ENCODE measurements at places on chromosomes 16 and 17.

- DNase-seq, result no peak
Observed at GRCh38 chr17:40326832-40327199, 17.8 kb downstream of the RARA start.

DNA sequence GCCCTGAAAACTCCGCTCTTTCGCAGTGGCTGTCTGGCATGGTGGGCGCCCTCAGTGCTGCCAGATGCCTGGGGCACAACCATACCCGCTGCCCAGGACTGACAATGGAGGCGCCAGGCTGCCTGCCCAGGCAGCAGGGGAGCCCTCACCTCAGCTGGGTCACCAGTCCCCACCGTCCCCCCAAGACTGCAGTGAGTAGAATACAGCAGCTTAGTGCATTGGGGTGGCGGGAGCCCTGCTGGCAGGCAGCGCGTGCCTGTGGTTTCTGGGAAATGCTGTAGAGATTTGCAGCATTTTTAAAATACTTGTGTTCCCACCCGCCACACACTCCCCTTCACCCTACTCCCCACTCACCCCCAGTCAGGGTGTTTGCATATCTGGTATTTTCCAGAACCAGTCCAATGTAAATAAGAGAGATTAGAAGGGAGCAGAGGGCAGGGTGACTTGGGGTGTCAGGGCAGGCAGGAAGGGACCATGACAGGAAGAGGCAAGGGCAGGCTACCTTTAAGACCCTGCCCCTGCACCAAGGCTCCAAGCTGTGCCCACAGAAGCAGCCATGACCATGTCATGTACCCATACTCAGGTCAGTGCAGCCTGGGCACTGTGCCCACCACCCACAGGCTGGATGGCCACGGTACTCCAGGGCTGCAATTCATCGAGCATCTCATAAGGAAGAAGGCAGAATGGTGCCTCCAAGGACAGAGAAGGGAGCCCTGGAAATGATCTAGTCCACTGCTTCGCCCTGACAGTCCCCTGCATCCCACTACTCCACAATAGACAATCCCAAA lies 21.5 kb downstream of the MYO18A start:
- peak; percentile 63 for DNase-seq

DNA sequence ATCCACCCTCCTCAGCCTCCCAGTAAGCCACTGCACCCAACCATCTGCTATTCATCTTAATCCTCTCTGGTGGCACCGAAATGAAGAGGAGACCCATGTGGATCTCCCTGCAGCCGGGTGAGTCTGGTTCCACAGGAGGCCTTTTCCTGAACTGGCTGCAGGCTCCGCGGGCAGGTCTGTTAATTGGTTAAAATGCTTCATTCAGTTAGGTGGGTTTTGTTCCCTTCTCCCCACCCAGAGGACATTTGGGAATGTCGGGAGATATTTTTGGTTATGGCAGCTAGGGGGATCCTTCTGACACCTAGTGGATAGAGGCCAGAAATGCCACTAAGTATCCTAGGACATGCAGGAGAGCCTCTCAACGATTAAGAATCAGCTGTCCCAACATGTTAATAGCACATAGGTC lies 16.7 kb downstream of the C16orf54 start:
- peak; percentile 66 for DNase-seq

DNA sequence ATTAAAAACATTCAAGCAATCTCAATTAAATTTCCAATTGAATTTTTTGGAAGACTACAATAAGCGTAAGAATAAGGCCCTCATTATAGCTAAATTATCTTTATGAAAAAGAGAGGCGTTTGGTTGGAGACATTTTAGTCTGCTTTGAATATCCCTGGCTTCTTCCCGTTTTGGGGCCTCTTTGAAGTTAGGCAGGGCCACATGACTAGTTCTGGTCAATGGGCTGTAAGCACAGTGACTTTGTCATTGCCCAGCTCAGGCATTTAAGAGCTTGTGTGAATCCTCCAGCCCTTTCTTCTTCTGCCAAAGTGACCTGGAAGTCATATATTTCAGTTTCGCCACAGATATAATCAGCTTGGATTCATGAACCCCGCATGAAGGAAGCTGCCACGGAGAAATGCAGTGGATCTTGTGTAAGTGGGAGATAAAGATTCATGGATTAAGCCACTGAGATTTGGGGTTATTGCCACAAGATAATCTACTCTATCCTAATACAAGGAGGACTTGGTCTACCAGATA lies 21.7 kb upstream of the UBTF start:
- no peak for DNase-seq

DNA sequence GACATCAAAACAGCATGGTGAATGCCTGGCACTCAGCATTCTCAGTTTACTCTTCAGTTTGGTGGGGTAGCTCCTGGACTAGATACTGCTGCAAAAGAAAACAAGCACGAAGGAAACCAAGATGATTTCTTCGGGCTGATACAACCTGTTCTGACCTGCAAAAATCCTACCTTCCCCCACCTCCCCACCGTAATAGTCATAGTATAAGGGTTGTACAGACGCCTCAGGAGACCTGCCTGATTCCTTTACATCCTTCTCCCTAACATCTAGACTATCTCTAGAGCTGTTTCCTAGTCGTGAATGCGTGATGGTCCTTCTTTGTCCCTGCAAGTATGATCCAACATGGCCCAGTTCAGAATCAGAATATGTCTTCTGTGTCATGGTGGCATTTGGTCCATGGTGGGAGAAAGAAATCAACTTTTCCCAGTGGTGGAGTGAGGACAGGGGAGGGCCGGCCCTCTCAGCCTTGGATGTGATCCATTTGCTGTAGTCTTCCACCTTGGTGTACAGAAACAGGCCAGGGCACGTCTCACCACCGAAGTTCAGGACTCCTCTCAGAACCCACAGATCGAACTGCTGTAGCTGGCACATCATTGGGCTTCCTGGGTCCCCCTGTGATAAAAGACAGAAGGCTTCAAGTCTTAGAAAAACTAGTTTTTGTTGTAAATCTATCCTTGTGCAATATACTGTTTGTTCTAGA lies 14.5 kb downstream of the PRSS54 start:
- DNase-seq, result no peak

GRCh38 chr16:22375117-22375962 lies 921 bp upstream of the CDR2 start:
- no peak for DNase-seq

DNA sequence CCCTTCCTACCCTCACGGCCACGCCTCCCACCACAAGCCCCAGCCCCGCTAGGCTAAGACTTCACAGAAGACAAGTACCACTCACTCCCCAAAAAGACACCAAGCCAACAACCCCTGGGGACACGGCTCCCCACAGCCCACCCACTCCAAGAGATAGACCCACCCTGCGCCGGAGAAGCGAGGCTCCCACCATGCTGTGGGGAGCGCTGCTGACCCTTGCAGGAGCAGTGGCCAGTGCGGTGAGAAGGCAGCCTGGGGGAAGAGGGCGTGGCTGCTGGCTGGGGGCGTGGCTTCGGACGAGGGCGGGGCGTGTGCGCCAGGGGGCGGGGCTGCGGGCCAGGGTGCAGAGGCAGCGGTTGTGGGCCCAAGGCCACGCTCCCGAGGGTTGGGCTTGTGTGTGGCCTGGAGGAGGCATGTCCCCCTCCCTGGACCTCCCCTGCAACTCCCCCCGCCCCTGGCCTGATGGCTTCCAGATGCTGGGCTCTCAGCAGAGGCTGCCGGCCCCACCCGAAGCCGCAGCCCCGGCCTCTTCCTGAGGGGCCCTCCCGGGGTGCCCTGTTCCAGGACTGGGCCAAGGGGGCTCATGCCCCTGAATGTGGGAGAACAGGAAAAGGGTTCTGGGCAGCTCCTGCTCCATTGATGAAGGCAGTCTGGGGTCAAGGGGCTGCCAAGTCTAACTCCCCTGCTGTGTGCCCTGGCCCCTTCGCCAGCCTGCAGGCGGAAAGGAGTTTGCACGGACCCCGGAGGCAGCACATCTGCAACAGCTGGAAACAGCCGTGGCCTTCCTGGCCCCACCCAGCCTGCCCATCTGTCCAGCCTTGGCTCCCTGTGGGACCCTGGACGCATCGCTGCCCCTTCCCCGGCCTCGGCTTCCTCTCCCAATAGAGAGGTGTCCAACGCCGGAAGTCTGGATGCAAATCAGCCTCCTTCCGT lies 9.1 kb downstream of the TFAP4 start:
- DNase-seq, result no peak

DNA sequence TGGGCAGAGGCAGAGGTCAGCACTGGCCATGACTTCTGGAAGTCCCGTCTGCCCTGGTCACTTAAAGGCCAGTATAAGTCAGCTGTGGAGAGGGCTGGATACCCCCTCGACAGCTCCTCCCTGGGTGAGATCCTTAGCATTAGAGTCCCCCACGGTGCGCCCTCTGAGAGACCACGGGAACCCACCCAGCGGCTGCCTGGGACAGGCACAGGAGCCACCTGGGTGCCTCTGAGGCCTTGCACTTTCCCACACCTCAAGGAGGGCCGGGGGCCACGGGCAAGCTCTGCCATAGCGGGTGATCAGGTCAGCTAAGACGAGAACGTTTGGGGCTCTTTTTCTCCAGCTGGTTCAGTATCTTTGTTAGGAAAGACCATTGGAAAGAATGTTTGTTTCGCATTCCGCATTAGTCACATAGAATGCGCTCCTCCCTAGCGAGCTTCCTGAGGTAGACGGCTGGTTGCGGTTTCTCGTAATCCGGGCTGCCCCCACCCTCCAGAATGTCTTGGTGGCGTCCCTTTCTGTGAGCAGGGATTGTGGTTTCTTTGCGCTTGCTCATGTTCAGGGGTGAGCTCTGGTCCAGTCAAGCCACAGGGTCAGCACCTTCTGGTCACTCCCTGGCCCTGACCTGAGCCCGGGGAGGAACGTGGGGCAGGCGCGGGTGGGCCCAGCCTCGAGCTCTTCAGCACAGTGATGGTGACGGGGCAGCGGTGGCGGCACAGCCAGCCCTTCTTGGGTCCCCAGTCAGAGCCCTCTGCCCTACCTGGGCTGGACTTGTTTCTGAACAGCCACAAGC lies 25.2 kb downstream of the NME3 start:
- DNase-seq, result no peak

- no peak for DNase-seq
Observed at GRCh38 chr17:54784305-54784704, 116.3 kb upstream of the TOM1L1 start.

DNA sequence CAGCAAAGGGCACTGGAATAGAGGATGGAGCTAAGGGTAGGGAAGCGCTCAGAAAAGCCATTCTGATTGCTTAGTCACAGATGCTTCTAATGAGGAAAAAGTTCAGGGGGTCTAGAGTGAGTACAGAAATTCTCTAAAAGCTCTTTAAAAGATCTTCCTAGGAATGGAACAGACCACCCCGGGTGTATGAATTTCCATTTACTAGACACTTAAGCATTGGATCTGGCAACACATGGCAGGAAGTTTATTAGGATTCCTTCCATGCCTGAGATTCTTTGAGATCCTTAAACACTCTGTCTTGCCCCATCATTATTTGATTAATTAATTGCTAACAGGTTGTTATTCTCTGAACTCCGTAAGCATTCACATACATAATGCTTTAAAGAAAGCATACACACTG lies 8.5 kb downstream of the KRTAP9-7 start:
- no peak for DNase-seq

DNA sequence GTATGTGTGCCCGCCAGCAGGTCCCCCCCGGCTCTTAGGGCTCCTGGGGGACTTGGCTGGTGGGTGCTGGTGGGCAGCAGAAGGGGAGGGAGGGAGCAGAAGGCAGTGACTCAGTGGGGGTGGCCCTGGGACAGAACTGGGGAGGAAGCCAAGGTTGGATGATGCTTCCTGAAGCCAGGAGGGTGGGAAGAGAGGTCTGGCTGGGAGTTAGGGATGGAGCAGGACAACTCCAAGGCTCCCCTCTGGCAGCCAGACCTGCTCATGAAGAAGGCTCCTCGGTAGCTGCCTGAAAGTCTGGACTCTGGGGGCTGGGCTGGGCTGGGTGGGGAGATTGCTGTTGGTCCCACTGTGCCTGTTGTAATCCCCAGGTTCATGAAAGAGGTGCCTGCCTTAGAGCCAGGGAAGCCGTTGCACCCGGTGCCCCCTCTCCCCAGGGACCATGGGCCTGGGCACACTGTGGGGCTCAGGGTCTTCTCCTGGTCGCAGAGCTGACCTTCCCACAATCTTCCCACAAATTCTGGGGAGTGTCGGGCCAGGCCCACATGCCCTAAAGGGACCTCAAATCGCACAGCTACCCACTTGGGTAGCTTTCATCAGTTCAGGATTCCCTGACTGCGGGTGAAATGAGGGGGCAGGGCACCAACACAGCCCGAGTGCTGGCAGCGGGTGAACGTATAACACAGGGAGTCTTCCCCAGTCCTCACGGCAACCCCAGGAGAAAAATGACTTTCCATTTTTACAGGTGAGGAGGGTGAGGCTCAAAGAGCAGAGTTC lies 1.1 kb upstream of the PLEKHG4 start:
- no peak for DNase-seq

GRCh38 chr17:4001048-4001590 lies 36.9 kb upstream of the ATP2A3 start:
- no peak for DNase-seq

GRCh38 chr17:52823155-52823554 lies 664.6 kb upstream of the CA10 start:
- DNase-seq, result no peak

GRCh38 chr17:2282297-2282873 lies 21.2 kb downstream of the SMG6 start:
- peak; percentile 45 for DNase-seq

GRCh38 chr17:60447375-60447774 lies 25.1 kb downstream of the CHCT1 start:
- DNase-seq, result no peak

- DNase-seq, result no peak
Observed at GRCh38 chr17:78154903-78155811, 9.0 kb downstream of the C17orf99 start.

DNA sequence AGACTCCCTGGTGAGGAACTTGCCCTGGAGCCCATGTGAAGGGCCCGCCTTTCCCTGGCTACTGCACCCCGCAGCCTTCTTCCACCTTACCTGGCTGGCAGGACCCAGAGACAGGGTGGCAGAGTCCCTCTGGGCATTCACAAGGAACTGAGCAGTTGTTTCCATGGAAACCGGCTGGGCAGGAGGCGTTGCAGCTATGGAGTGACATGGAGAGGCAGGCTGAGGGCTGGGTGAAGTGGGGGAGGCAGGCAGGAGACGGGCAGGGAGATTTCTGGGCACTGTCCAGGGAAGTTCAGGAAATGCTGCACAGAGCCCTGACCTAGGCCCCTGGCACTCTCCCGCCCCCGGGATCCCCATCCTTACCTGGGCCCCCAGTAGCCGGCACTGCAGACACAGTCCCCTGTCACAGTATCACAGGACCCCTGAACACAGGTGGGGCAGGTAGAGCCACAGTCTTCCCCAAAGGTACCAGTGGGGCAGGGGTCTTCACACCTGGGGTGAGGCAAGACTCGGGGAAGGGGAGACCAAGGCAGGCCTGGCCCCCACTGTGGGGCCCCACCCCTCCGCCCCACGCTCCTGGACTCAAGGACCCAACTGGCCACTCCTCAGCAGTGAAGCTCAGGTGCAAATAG lies 5.9 kb downstream of the SCARF1 start:
- no peak for DNase-seq

Data from cerebellum (tissue), 4 donors.